ENCODE measurements at places on chromosomes 6 and 20. TPM values are rescaled to one million over a fixed set of nuclear protein-coding genes. Genes with fewer than 3 reads are reported as not detected.
A peak's percentile ranks its signal among the peaks of the same experiment; 100 is the strongest.

DNA sequence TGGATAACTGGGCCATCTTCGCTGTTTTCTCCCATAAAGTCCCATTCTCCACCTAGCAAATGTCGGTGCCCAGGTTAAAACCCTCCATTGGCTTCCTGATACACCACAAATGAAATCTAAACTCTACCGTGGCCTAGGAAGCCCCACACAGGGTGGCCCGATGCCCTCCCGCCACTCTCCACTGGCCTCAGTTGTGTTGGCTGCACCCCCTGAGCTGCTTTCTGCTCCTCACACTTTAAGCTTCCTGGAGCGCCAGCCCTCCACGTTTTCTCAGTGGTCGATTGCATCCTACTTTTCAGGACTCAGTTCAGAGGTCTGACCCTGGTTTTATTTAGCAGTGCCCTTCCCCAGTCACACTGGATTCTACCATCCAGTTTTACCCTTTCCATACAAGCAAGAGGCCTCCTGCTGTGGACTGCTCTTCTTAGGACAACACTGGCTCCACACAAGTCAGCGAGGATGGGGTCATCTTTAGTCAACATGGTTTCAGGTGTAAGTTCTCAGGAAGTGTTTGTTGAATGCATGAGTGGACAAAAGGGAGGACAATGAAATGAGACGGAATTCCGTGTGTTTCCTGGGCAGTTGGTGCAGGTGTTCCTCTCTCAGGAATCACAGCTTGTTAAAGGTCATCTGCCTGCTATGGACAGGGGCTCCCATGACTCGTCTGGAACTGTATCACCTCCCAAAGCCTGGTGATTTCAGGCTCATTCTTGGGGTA is 124.1 kb downstream of the SULF2 start:
- DNase-seq = no peak

DNA sequence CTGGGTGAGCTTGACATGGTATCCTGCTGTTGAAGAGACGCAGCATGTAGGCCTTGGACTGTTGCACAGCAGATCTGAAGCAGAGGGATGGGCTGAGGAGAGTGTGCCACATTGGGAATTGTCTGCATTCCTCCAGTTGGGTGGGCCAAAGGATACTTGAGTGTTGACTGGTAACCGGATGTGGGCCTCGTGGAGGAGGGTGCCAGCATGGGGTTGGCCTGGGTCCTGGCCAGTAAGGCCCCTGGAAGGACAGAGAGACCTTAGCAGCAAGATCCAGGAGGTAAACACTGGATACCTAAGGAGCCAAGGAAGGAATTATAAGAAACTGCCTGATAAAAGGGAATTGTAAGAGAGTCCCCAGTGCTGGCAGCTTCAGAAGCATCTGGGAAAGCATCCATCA is 76.9 kb downstream of the FIG4 start:
- DNase-seq = peak; percentile 2

Gene CCDC170
- not detected for total RNA-seq

DNA sequence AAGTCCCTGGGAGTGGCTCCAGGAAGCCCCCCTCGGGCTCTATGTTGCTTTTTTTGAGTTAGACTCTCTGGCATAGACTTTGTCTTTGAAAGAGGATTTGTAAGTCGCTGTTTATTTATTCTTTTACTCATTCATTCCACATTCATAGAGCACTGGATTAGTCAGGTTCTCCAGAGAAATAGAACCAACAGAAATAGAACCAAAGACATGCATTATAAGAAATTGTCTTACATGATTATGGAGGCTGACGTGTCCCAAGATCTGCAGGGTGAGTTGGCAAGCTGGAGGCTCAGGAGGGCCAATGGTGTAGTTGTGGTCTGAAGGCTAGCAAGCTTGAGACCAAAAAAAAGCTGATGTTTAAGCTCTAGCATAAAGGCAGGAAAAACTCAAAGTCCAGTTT is 98.3 kb upstream of the CHD6 start:
- no peak for DNase-seq

DNA sequence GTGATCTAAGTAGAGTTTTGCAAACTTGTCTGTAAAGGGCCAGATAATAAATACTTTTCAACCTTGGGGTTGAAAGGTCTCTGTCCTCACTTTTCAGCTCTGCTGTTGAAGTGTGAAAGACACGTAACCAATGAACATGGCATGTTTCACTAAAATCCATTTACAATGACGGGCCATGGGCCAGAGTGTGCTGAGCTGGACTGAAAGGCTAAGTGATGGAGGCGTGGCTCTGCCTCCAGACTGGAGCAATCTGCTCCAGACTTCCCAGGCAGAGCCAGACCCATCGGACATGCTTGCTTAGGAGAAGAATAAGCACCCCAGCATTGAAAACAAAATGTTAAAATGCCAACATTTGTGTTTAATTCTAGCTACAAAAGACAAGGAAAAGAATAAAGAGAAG is 41.4 kb downstream of the SCAND1 start:
- DNase-seq = no peak

- DNase-seq = no peak
Measured at GRCh38 chr20:20743511-20744169, 31.2 kb upstream of the RALGAPA2 start.

Gene WFDC2
- not detected for total RNA-seq

DNA sequence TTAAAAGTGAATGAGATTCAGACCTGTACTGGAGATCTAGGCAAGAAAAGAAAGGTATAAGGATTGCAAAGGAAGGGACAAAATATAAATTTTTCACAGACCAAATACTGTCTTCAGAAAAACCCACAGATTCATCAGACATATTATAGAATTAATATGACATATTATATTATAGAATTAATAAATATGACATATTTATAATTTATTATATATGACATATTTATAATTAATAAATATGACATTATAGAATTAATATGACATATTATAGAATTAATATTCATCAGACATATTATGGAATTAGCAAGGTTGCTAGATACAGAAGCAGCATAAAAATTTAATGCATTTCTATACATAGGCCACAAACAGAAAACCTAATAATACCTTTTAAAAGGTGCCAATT is 44.7 kb upstream of the GNRH2 start:
- no peak for DNase-seq

GRCh38 chr6:68240726-68241125 is 394.4 kb upstream of the ADGRB3 start:
- no peak for DNase-seq

DNA sequence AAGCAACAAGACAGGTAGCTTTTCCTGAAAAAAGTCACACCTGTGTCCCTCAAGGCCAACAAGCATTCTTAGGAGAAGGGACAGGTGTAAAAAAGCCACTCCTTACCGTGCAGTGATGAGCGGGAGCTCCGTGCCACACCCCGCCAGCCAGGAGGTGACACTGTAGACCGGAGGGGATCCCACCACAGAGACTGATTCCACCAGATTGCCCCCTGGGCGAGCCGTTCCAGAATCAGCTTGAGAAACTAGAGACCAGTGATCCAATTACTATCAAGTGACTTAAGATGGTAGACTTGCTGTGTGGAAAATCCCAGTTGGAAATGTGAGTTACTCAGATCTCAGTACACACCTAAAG is 37.4 kb downstream of the PKHD1 start:
- DNase-seq = no peak

DNA sequence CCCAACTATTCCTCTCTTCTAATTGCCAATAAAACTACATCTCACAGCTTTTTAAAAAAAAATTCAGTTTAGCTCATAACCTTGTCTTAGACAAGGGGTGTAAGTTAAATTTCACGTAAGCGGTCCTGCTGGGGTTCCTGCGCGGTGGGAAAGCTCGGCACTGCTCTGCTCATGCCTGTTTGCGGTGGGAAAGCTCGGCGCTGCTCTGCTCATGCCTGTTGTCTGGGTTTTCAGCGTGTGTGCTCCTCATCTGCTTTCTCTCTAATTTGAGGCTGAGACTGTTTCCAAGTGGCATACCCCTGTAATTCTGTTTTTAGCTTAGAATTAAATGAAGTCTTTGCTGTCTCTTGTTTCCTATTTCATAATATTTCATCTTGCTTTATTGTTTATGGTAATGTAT is 18.6 kb downstream of the ARID1B start:
- no peak for DNase-seq

DNA sequence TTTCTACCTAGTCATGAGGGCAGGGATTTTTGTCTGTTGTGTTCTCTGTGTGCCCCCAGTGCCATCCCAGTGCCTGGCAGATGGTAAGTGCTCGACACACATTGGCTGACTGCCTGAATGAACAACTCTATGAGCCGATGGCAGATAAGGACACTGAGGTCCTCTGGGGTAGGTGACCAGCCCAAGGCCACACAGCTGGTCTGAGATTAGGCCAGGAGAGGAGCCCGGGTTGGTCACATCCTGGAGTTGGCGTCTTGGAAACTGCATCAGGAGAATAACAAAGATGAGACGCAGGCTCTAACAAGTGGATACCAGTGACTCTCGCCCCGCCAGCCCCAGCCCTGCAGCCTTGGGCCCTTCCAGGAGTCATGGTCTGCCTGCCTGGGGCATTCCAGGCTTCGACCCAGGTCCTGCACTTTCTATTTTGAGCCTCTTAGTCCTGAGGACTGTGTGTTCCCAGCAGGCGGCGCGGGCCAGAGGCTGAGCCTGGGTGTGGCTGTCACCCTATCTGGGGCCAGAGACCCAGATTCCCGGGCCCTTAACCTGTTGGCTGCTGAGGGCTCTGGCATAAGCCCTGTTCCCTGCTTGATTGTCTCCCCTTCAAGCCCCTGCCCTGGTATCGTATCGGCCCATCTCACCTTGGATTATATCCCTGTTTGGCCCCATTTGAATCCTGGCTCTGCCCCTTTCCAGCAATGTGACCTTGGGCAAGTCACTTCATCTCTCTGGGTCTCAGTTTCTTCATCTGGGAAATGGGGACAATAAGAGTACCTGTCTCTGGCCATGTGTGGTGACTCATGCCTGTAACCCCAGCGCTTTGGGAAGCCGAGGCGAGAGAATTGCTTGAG is 88.3 kb downstream of the CEBPB start:
- peak; percentile 72 for DNase-seq

Gene BANF2
- not detected for total RNA-seq

DNA sequence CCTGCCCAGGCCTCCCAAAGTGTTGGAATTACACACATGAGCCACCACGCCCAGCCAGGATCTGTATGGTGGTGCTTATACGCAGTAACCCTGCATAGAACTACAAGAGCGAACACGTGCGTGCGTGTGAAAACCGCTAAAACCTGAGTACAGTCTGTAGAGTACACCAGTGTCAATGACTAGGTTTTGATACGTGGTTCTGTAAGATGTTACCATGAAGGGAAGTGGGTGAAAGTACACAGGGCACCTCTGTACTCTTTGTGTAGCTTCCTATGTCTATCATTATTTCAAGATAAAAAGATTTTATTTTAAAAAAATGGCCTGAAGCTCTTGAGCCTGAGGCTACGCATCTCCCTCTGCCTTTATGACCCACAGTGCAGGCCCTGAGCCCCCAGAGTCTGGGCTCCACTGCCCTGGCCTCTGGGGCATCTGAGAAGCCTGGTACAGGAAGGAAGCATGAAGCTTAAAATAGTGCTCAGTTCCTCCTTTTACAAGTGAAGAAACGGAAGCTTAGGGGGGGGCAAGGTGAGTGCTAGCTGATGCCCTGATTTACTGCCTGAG is 21.6 kb downstream of the LY86 start:
- DNase-seq = no peak

DNA sequence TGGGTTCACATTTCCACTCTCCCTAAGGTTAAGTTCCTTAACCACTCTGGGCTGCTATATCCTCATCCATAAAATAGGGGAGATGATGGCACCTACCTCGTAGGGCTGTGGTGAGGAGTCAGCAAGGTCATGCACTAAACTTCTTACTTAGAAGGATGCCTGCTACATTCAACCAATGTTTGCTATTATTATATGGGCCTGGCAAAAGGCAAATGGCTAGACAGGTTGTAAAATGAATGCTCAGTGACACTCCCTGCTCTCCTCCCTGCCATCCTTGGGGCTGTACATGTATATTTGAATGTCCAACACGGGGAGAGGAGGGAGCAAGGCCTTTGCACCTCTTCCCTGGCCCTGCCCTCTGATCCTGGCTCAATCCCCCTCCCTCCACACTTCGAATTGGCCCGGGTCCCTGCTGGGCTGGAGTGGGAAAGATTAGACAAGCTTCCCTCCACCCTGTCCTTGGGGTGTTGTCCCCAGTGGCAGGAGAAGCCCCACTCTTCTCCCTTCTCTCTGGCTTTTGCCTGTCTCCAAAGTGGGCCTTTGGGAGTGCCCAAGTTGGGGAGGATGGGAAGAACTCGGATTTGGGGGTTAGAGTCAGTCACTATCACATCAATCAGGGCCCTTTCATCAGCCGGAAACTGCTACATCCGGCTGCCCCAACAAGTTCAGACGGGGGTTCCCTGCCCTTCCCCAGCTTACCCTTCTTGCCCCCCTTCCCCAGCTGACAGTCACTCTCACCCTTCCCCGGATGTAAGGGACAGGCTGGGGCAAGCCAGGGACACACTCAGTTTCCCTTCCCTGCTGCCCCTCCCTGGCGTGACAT is 36.3 kb upstream of the VEGFA start:
- no peak for DNase-seq

GRCh38 chr6:20217891-20218290 is 5.6 kb upstream of the MBOAT1 start:
- DNase-seq = no peak

Gene IYD
- total RNA-seq = not detected

DNA sequence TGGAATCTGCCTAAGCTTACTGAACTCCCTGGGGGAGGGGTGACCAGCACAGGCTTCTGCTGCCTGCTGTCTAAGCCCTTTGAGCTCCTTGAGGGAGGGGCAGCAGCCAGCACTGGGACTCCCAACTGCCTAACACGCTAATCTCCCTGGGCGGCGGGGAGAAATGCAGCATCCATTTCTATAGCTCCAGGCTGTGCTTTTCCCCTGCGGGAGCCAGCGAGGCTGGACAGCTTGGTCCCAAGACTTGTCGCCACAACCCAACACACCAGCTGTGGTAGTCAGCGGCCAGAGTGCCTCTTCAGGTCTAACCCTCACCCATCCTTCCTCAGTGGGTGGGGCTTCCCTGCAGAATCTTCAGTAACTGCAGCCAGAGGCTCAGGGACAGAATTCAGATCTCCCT is 64.6 kb downstream of the VGLL2 start:
- no peak for DNase-seq

GRCh38 chr6:169207482-169207881 is 46.2 kb downstream of the THBS2 start:
- DNase-seq = no peak

- no peak for DNase-seq
Measured at GRCh38 chr20:58965270-58966064, 15.6 kb upstream of the NELFCD start.

- no peak for DNase-seq
Measured at GRCh38 chr20:57883761-57884160, 173.9 kb upstream of the PMEPA1 start.

- DNase-seq = no peak
Measured at GRCh38 chr20:62782893-62783278, 13.4 kb upstream of the MRGBP start.

DNA sequence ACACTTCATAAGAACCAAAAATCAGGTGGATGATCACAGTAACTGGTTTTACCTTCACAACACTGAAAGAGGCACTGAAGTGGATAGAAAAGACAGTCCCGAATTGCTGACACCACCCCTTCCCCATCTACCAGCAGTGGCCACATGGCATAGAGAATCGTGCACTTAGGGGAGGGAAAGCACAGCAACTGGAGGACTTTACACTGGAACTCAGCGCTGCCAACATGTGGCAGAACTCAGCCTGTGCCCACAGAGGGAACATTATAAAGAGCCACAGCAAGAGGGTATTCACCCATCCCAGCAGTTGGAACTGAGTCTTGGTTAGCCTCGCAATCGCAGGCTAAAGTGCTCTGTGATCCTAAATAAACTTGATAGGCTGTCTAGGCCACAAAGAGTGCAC is 6.5 kb upstream of the KIAA1586 start:
- DNase-seq = no peak

- peak; percentile 32 for DNase-seq
Measured at GRCh38 chr6:144899161-144899560, 614.0 kb downstream of the UTRN start.

Gene GTSF1L
- not detected for total RNA-seq

Data from A172 (cell line).